Neural crest cell (in vitro differentiated cells): ENCODE measurements at places on chromosomes 7 and 10. TPM values are rescaled to one million over a fixed set of nuclear protein-coding genes. Genes with fewer than 3 reads are reported as not detected.

The C7orf33 gene
- total RNA-seq, result not detected in 2 replicates

The ITIH2 gene
- not detected in 2 replicates for total RNA-seq

The UPP1 gene
- total RNA-seq, result 18.9 and 23.1 TPM in 2 replicates

The TRIM50 gene
- not detected in 2 replicates for total RNA-seq

The ZNF488 gene
- 2.9 and 3.2 TPM in 2 replicates for total RNA-seq

The FAM237B gene
- not detected in 2 replicates for total RNA-seq

The NKX1-2 gene
- total RNA-seq, result not detected in 2 replicates

The LMBR1 gene
- 55.1 and 58.0 TPM in 2 replicates for total RNA-seq

The CCDC3 gene
- total RNA-seq, result 6.1 and 6.4 TPM in 2 replicates

The COMMD3 gene
- total RNA-seq, result 31.1 and 35.1 TPM in 2 replicates

The PNLIPRP2 gene
- not detected in 2 replicates for total RNA-seq

The TAS2R5 gene
- 1.5 and 2.3 TPM in 2 replicates for total RNA-seq

GRCh38 chr10:51903675-51904074 lies 204.3 kb upstream of the CSTF2T start:
- DNase-seq, result no peak

DNA sequence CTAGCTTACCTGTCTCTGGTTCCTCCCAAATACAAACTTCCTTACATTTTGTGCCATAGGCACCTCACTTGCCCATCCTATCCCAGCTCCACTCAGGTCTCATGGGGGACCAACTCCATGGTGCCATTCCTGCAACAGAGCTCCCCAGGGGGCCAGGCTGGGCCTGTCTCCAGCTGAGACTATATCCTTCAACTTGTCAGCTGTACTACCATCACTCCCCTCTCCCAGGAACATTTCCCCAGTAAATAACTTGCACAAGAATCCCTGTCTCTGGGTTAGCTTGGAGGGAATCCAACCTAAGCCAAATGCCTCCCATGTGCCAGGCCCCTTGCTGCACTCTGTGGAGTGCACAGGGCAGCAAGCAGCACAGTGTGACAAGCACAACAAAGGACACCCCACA lies 33.2 kb downstream of the FRMPD2 start:
- no peak for DNase-seq

DNA sequence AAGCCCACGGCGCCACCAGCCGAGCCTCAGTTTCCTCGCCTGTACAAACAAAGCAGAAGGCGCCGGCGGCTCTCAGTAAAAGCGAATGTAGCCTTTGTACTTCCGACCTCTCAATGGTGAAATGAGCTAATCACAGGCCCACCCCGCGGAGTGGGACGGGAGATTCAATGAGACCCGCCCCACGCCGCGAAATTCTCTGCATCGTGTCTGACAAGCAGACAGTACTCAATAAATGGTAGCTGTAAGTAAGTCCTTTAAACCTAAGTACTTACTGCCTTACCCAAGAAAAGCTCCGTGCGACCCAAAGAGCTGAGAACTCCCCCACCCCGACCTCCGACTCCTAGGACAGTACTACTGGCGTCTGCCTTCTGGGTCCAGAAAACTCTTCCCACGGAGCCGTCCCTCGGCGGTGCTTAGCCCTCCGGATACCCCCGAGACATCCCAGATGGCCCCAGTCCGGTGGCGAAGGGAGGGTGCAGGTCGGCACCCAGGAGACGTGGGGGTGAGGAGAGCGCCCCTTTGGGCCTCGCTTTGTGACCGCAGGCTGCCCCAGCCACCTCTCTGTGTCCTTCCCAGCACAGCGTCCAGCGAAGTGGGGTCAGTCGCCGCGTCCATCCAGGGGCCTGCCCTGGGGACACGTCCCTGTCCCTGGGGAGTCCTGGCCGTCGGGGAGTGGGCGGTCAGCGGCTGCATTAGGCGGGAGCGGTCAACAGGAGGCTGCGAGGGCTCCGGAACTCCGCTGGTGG lies 972 bp upstream of the CXCL12 start:
- DNase-seq, result no peak

DNA sequence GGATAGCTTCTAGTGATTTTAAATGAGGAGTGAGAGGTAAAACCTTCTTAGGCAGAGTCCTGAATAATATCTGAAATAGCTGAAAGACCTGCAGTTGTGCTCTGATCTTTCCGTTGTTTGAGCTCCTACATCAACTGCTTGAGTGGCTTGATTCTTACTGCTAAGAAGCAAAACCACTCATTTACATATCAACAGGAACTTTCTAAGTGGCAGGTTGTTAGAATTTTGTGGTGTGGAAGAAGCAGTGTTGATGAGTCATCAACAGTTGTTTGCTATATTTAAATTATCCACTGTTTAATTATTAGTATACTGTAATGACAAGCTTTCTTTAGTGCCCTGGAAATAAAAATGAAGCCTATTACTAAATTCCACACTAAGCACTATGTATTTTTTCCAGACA lies 689.5 kb downstream of the DNAJB9 start:
- no peak for DNase-seq

DNA sequence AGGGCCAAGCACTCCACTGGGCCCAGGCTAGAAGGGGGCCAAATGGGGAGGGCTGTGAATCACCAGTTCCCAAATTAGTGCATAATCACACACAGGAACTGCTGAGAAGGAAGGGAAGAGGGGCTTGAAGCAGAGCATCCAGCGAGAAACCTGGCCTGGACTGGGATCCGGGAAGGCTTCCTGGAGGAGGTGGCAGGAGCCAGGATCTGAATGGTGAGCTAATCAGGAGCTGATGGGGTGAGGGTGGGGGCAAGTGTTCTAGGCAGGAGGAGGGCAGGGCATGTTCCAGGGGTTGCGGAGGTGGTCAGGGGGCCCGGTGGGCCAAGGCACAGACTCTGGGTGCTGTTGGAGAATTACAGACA lies 12.6 kb downstream of the PWWP2B start:
- no peak for DNase-seq

GRCh38 chr7:75573477-75574019 lies 81.4 kb downstream of the SPDYE5 start:
- DNase-seq, result no peak

- no peak for DNase-seq
These were observed 317.2 kb upstream of the AOAH start for GRCh38 chr7:37041461-37041860.

- peak; percentile 79 for DNase-seq
These were observed 56.8 kb downstream of the SND1 start for GRCh38 chr7:127708788-127709187.

DNA sequence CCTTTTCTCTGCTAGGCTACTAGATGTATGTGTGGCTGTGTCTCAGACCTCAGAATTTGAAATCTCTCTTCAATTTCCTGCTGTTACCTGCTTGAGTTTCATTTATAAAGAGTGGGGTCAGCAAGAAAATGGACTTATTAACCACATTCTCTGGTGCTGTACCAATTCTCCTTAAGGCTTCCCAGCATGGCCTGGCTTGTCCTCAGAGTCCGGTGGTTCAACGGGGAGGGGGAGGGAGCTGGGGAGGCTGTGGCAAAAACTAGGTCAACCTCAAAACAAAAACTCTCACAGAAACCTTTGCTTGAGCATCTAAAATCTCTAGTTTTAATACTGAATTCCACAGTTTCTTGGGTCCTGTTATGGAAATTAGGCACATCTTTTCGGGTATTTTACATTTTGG lies 389.1 kb upstream of the COBL start:
- no peak for DNase-seq

DNA sequence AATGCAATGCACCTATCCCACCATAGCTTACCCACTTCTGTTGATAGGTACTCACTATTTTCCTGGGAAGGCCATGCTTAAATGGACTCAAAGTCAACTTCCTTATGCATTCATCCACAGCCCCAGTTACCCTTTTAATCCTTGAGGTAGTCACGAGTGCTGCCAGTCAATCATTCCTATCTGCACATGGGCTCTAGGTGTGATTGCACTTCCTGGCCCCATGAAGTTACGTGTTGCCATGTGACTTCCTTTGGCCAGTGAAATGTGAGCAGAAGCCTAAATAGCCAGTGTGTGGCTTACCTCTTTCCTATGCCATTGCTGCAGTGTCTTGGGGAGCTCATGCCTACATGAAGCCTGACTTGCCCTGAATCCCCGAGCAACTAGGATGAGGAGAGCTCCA lies 23.5 kb upstream of the EIF5AL1 start:
- DNase-seq, result no peak

DNA sequence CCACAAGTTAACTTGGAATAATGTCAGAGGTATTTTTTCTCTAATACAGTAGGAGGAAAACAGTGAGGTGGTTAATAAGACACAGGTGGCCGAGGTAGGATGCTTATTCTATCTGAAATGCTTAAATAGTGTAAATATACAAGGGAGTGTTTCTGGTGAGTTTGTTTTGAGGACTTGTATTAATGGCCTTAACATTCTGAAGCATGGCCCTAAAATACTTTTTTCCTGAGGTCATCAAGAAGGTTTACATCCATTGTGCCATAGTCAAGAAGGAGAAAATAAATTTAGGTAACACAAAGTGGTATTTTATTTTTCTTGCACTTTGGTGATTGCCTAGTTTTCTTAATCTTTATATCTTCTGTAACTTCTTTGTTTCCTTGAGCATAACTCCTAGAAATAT lies 18.8 kb downstream of the GNAI1 start:
- DNase-seq, result no peak

- DNase-seq, result no peak
These were observed 127.7 kb downstream of the JAZF1 start for GRCh38 chr7:28052933-28053332.

- no peak for DNase-seq
These were observed 37.1 kb upstream of the GDF10 start for GRCh38 chr10:47262606-47263533.

- no peak for DNase-seq
These were observed 41.6 kb upstream of the PTPRZ1 start for GRCh38 chr7:121831351-121831750.

DNA sequence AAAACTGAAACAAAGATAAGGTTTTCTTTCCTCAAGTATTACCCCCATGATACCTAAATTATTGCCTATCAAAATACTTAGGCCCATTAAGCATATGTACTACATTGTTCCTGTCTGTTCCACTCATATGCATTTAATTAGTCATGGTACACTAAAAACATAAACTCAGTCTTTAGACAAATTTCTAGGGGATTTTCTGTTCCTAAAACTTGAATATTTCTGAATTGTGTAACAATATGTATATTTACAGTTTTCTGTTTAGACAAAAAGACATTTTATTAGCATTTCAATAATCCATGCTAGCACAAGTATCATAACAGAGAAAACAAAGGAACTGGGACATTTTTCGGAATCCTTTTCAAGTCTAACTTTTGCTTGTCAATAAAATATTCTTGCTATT lies 234.2 kb downstream of the CRPPA start:
- no peak for DNase-seq

DNA sequence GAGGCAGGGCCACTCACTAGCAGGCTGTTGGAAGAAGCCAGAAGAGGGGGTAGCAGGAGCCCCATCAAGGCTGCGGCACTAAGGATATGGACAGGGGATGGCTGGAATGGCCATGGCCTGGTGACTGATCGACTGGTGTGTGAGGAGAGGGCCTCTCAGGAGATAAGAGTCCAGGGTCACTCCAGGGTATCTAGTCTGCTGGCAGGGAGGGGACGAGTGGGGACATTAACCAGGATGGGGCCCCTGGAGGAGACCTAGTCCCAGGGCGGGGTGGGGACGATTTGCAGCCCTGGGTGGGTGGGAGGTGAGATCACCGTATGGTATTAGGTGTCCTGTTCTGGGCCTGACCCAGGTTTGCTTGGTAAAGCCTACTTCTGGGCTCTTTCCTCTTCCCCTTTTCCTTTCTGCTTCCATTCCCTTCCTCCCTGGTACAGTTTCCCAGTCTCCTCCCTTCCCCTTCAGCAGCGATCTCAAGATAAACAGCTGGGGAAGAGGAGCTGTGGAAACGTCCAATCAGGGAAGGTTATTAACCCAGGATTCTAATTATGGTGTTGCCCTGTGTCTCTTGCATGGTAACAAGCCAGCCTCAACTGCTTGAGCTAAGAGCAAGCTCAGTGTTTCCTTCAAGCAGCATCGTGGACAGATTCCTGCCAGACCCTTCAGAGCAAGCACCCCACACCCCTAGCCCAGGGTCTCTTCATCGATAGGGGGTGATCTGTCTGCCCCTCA lies 233.2 kb downstream of the RPS24 start:
- no peak for DNase-seq

DNA sequence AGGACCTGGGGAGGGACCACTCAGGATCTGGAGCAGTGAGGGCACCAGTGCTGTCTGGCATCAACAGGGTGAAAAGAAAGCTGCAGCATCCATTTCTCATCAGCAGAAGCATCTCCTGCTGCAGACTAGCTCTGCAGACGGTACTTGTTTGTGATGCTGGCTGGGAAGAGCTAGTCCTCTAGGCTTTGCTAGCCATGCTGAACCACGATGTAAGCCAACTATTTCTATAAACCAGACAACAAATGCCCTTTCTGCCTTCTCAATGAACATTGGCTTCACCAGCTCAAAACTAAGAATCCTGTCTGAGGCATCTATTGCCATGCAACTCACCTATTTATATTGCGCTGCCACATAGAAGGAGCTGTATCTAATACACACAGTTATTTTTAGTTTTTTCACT lies 65.6 kb downstream of the CTTNBP2 start:
- DNase-seq, result no peak

DNA sequence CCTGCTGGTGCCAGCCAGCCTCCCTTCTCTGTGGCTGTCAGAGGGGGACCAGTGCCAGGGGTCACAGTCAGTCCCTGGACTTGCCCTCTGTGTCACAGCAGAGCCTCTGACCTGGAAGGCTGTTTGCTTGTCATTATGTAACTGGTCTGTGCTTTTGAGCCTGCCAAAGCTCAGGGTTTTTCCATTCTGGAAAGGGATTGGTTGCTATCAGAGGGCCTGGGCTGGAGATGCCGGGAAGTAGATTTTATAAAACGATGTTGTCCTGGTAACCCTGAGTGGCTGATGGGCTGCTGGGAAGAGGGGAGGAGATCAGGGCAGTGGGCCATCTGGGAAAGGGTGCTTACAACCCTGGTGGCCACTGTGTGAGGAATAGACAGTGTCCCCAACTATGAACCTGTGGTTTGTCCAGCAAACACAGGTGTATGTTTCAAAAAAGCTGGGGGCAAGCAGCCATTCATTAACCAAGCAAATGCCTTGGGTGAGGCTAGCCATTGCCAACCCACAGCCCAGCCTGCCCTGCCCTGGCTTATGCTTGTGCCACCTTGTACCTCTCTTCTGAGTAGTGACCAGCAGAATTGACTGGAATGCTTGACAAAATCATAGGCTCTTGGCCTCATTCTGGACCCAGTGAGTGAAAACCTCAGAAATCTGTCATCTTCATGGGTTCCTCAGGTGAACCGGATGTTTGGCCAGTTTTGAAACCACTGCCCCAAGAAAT lies 21.6 kb downstream of the SFTPD start:
- DNase-seq, result no peak

- no peak for DNase-seq
These were observed 349.9 kb downstream of the RPS24 start for GRCh38 chr10:78383378-78384048.
